ENCODE measurements at places on chromosomes 7 and 10. TPM values are rescaled to one million over a fixed set of nuclear protein-coding genes. Genes with fewer than 3 reads are reported as not detected.

The DGKB gene
- 0.31 TPM for polyA plus RNA-seq

The MGMT gene
- polyA plus RNA-seq = 9.8 TPM

The GCK gene
- polyA plus RNA-seq = not detected

The ZNF804B gene
- polyA plus RNA-seq = 0.12 TPM

The OR2A5 gene
- not detected for polyA plus RNA-seq

The LRRC18 gene
- not detected for polyA plus RNA-seq

The WNT8B gene
- not detected for polyA plus RNA-seq

The PRPS1L1 gene
- not detected for polyA plus RNA-seq

The PDE6C gene
- 0.28 TPM for polyA plus RNA-seq

GRCh38 chr7:129902788-129903422 lies 49.9 kb downstream of the UBE2H start:
- no peak for DNase-seq

DNA sequence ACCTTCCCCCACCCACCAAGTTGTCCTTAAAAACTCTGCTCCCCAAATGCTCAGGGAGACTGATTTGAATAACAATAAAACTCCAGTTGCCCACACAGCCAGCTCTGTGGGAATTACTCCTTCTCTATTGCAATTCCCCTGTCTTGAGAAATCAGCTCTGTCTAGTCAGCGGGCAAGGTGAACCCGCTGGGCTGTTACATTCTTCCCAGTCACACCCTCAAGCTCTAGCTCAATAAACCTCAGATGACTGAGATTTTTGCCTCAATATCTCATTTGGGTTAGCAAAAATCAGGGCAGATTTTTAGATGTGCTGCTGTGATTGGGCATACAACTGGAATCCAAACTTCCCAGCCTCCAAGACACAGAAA lies 32.9 kb downstream of the SVOPL start:
- no peak for DNase-seq

DNA sequence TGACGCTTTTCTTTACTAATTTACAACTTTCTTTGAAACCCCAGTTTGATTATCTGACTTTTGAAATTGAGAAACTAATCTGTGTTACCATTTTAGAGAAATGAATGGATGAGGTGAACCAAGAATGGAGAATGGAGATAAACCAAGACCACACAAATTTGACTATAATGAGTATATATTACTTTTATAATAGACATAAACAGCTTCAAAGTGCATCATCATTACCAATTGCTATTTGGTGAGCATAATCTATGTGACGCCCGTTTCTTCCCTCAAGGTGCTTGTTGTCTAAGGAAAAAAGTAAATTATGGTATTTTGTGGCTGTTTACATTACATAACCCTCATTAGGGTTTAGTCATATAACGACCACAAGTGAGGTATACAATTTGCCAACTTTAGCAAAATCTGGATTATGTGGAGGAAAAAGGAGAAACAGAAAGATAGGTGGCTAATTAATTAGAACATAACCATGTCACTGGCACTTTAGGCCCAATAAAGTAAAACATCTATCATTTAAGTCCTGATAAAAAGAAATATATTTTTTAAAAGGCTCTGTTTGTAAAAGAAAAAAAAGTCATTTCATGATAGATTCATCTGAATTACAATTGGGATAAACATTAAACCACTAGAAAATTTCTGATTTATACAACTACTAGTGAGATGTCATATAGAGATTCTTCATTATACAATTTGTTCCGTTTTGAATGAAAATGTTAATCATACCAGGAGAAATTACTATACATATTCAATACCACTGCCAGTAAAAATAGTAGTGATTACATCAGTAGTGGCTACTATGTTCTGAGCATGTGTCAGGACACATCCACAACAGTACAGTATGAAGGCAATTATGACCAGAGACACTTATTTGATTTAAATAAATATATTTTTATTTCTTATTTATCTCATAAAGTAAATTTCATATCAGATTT lies 118.2 kb upstream of the FAM133B start:
- no peak for DNase-seq

GRCh38 chr10:66827353-66827752 lies 98.5 kb upstream of the LRRTM3 start:
- DNase-seq = no peak

DNA sequence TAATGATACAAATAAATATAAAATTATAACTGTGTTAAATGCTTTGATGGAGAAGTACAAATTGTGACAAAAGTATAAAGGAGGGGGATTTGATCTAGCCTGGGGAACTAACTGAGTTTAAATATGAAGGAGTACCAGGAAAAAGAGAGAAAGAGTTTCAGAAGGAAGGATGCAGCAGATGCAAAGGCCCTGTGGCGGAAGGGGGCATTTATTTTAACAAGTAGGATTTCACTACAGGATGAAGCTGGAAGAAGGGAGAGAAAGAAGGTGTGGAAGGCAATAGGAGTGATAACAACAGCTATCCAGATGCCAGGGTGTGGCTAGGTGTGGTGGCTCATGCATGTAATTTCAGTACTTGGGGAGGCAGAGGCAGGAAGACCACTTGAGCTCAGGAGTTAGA lies 55.8 kb downstream of the AKR1B1 start:
- no peak for DNase-seq

- DNase-seq = no peak
Observed at GRCh38 chr7:125568799-125569198, 639.2 kb upstream of the POT1 start.

DNA sequence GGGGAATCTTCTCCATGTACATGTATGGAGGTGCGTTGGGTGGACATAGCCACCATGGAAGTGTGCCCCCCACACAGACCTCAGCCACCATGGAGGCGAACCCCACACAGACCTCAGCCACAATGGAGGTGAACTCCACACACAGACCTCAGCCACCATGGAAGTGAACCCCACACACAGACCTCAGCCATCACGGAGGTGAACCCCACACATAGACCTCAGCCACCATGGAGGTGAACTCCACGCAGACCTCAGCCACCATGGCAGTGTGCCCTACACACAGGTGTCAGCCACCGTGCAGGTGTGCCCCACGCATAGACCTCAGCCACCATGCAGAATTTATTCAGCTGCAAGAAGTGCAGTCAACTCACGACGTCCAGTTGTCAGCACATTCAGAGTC lies 339.7 kb downstream of the ACTR3B start:
- no peak for DNase-seq

DNA sequence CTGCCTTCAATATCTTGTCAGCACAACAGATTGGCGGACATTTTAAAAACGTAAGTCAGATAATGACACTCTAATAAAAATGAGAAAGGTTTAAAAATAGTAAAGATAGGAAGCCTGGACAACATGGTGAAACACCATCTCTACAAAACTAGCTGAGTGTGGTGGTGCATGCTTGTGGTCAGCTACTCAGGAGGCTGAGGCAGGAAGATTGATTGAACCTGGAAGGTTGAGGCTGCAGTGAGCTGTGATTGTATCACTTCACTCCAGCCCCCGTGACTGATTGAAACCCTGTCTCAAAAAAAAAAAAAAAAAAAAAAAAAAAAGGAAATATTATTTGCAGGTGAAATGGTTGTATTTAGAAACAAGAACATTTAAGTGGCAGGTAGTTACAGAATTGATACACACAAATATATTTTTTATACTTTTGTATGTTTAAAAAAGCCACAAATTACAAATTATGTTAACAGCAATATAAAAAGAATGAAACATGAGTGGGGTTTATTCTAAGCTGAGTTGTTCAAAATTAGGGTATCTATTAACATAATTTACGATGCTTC lies 141.9 kb downstream of the ADK start:
- no peak for DNase-seq

DNA sequence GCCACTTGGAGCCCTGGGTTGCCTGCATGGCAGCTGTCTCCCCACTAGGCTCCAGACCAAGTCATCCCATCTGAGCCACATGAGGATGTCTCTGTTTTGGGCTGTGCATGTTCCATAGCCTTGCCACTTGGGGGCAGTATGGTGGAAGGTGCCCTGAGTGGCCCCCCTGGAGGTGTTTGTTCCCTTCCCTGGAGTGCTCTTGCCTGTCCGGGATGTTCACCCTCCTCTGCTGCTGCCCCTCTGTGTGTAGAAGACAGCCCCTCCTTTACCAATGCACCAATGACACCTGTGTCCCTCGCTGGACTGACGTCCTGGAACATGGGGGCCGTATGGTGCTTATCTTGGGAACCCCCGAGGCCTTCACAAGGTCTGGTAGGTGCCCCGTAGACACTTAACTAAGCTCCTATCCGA lies 100.2 kb downstream of the ACTR3B start:
- DNase-seq = no peak

Data from small intestine (tissue), 16 donors.